ENCODE measurements at places on chromosomes 2 and 18.

DNA sequence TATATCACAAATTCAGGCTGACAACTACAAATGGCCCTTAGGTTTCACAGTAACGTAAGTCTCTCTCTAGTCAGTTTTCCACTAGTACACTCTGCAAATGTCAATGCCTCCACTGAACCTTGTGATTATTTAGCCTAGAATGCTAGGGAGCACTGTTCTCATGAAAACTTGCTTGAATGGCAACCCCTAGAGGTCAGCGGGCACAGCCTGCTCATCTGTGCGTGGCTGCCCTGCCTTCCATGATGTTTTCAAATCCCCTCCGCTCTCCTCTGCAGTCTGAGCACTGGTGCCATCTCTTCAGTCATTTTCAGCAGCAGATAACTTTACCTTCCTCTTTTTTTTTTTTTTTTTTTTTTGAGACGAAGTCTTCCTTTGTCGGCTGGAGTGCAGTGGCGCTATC lies 84.1 kb upstream of the GULP1 start:
- DNase-seq: no peak

GRCh38 chr2:210540900-210541289 lies 15.5 kb upstream of the CPS1 start:
- DNase-seq: no peak

GRCh38 chr2:23410596-23410995 lies 25.6 kb downstream of the KLHL29 start:
- DNase-seq: no peak

GRCh38 chr2:67510745-67511144 lies 113.6 kb downstream of the ETAA1 start:
- no peak for DNase-seq

GRCh38 chr18:37453752-37454151 lies 111.8 kb downstream of the CELF4 start:
- no peak for DNase-seq

GRCh38 chr2:210442457-210442856 lies 34.1 kb downstream of the LANCL1 start:
- DNase-seq: no peak

DNA sequence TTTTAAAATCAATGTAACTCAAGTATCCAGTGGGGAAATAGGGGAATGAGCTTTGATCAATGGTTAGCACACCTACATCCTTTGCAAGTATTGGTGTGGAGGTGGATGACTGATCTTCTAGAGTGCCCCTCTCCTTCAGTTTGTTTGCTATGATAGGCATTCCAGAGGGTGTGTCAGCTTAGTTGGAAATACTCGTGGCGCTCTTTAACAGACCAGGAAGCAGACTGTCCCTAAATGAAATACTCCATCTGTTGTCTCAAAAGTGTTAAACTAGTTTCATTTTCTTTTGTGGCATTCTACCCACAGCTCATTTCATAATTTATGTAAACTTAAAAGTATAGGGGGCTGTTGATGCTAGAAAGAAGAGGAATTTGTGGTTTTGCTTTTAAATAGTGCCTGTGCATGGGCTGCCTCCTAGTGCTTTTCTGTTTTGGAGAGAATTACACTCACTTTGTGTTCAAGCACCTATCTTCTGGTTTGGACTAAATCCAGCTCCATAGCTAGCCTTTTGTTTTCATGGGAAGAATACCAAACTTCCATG lies 66.2 kb downstream of the STAT1 start:
- DNase-seq: no peak

GRCh38 chr2:175786471-175787124 lies 215.5 kb downstream of the LNPK start:
- no peak for DNase-seq

DNA sequence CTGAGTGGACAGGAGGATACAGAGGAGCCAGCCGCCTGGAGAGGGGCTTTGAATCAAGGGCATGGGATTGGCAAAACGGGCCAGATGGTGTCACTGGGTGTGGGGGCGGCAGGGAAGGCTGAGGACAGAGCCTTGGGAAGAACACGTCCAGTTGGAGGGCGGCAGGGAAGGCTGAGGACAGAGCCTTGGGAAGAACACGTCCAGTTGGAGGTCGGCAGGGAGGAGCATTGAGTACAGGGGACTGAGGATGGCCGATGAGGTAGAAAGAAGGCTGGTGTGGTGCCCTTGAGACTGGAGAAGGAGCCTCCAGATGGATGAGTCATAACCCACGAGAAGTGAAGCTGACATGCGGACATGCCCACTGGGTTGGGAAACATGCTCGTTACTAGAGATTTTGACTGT lies 4.5 kb downstream of the HES6 start:
- DNase-seq: no peak

GRCh38 chr2:241344925-241345651 lies 11.0 kb upstream of the FARP2 start:
- no peak for DNase-seq

DNA sequence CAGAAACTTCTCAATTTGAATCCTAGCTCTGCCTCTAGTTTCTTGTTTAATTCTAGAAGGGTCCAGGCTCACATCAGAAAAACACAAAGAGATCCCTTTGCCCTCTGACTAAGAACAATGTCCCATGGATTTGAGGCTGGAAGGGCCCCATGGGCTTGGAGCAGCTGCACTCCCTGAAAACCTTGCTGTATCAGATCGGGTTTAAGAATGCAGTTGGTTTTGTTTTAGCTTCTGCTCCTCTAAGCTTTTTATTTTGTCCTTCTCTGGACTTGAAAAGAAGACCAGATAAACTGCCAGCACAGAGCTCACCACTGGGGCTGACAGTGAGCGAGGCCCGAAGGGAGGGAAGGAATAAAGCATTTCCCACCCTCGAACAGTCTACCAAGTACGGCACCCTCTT lies 69.2 kb upstream of the WIPF1 start:
- no peak for DNase-seq

DNA sequence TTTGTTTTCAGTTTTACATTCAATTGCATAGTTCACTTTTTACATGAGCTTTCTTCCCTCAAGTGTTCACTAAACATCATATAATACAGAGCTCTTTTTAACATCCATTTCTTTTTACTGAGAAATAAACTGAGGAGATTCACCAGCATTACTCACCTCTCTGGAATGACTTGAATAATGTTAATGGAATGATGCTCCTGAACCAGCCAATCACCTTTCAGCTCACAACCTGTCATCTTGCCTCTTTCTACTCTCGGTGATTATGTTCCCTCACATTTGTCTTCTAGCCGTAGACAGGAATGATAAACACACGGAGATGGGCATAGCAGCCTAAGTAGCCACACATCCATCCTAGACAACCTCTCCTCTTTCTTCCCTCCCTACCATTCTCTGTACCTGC lies 301.7 kb downstream of the PAX3 start:
- DNase-seq: no peak

GRCh38 chr2:207777124-207777523 lies 7.4 kb upstream of the FZD5 start:
- no peak for DNase-seq

DNA sequence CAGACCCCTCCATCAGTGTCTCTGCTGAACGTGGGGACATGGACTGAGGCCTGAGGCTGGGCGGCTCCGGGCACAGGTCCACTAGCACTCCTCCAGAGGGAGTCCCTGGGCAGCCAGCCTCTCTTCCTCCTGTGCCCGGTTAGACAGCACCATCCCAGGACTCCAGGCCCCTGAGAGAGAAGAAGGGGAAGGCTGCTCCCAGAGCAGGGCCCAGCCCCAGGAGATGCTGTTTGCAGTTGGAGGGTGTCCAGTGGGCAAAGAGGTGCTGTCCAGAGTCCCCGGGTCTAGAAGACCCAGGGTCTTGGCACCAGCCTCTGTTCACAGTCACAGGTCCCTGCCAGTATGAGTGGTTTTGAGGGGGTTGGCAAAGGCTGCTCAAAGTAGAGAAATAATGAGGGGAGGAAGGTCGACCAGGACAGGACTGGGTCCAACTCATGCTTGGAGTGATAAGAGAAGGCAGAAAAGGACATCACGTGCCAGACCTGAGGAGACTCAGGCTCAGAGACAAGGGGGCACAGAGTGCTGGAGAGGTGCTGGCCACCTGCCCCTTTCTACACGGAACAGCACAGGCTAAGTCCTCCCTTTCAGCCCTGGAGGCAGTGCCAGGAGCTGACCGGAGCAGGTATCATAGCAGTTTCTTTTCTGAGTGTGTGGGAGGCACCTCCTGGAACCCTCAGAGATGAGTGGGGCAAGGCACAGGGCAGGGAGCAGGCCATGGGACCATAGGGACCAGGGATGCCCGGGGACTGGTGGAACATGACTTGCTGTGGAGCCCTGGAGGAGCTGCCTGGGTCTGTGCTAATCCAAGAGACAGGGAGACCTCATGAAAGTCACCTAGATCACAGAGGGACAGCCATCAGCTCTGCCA lies 21.1 kb downstream of the CRACDL start:
- DNase-seq: no peak
